OCI-M1 (cell line): ENCODE measurements at places on chromosomes 7 and 10.

- peak; percentile 79 for DNase-seq
Observed at GRCh38 chr7:114825423-114825951, 96.4 kb upstream of the MDFIC start.

DNA sequence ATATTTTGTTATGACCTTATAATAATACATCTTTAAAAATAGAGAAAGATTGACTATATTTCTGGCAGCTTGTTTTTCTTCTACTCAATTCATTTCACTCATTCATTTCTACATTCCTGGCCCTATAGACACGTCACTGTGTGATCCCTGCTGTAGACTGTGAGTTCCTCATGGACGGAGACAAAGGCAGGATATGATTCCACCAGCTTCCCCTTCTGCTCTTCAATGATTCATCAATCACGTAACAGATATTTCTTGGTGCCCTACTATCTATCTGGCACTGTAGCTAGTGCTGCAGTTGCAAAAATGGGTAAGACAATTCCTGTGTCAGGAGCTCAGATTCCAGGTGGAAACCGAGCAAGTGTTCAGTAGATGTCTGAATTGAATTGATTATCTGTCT lies 415.0 kb downstream of the SFMBT2 start:
- DNase-seq = no peak

GRCh38 chr7:47601119-47601880 lies 19.4 kb upstream of the TNS3 start:
- DNase-seq = peak; percentile 17

GRCh38 chr10:56782503-56782902 lies 421.4 kb upstream of the ZWINT start:
- DNase-seq = no peak

DNA sequence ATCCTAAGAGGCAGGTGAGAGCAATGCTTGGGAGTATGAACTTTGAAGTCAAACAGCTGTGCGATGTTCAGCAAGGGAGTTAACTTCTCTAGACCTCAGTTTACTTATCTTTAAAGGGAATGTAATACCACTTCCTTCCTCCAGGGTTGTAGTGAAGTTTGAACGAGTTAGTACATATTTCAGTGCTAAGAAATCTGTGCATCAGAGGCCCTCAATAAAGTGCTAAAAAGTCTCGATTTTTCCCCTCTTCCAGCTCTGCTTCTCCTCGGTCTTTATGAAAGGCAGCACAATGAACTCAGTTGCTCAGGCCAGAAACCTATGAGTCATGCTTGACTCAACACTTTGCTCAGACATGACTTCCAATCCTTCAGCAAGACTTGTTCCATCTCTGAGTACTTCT lies 418.9 kb downstream of the MDFIC start:
- peak; percentile 4 for DNase-seq

GRCh38 chr7:48438206-48438605 lies 266.9 kb downstream of the ABCA13 start:
- DNase-seq = no peak

DNA sequence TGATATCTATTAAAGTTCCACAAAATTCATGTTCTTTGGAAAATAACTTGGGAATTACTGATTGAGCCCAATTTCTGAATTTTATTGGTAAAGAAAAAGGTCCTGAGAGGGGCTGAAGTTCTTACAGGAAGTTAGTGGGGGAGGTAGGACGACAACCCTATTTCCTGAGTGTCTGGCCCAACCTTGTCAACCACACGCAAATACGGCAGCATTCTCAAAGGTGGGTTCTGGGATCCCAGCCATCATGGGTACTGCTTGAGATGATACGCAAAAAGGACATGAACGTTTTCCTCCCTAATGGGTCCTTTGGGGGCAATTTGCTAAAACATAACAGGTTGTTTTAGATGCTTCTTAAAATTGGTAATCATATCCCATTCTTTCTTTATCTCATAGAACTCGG lies 2.7 kb upstream of the PDCD4 start:
- DNase-seq = no peak

GRCh38 chr7:13989126-13989948 lies at the start of gene ETV1:
Gene ETV1 (minus strand): TSS chr7:13989666. CDS start chr7:13989052, 614 bp downstream.
- peak; percentile 81 for DNase-seq

DNA sequence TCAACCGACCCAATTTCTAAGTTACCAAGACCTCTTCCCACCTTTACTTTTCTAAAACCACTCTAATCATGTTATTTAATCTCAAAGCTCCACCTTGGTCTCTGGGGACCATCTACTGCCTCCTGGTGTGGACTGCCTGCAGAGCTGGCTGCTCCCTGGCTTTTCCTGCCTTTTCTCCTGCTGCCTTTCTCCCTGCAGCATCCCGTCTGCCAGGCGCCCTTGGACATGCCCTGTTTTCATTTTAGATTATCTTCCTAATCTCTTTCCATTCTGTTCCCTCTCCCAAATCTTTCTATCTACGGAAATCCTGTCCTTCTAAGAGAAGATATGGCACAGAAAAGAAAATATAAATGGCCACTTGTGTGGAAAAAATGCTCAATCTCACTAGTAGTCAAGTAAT lies 23.1 kb downstream of the TCAF1 start:
- DNase-seq = no peak

GRCh38 chr7:121394709-121395140 lies 1.4 kb downstream of the FAM3C start:
- DNase-seq = peak; percentile 65

- DNase-seq = no peak
Observed at GRCh38 chr10:79407811-79408795, 37.3 kb downstream of the ZCCHC24 start.

GRCh38 chr7:64310426-64310825 lies 3.3 kb upstream of the ZNF736 start:
- no peak for DNase-seq

- DNase-seq = no peak
Observed at GRCh38 chr10:97142834-97143233, 42.9 kb downstream of the SLIT1 start.

- no peak for DNase-seq
Observed at GRCh38 chr10:57955076-57955475, 312.6 kb downstream of the IPMK start.

- DNase-seq = no peak
Observed at GRCh38 chr7:95811846-95812445, 39.6 kb downstream of the DYNC1I1 start.

DNA sequence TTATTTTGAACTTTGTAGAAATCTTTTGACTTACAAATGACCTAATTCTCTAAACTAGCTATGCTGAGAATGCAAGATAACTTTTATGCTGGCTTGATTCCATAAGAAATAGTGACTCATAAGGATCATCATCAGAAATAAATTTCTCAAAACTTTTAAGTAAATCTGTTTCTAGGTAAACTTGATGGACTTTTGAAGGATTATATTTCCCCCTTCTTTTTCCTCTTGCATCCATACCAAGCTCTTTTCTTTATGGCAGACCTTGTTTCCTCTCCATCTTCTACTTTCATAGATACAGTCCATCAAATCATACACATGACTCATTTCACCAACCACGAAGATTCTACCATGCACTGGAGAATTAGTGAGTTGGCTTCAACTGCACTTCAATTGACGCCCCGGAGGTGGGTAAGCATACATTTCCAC lies 336.3 kb downstream of the KCNMA1 start:
- no peak for DNase-seq

GRCh38 chr7:66556549-66557213 lies 72.0 kb upstream of the KCTD7 start:
- DNase-seq = no peak

DNA sequence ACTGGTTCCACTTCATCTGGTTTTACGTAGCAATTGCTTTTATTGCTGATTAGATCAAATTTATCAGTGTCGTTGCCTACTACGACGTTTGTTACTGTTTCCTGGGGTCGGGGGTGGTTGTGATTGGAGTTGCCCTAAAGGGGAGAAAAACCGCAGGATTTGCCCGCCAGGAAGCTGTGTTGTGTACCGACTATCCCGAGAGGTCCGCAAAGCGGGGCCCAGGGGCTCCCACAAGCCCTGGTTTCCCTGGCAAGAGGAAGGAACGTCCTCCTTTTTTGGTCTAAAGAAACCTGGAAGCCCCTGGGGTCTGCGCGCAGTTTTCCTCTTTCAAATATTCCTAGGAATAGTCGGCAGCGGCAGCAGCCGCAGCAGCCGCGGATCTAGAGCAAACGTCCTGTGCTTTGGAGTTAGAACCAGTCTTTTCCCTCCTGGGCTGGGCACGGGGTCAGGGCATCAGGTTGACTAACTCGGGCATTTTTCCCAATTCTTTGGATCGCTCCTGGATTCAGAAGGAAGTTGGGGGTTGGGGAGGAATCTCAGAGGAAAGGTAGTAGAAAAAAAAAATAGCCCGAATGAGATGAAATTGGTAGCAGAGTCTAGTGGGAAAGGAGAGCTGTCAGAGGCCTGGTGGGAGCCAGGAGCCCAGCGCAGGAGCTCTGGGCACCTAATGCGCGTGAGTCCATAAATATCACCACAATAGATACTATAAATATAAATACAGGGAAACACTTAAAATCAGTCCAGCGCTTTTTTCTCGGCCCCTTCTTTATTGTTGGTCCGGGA lies 4.6 kb downstream of the VAX1 start:
- DNase-seq = no peak

- no peak for DNase-seq
Observed at GRCh38 chr7:112143136-112143535, 63.1 kb downstream of the DOCK4 start.

- peak; percentile 60 for DNase-seq
Observed at GRCh38 chr10:23015021-23015707, 80.2 kb upstream of the MSRB2 start.

DNA sequence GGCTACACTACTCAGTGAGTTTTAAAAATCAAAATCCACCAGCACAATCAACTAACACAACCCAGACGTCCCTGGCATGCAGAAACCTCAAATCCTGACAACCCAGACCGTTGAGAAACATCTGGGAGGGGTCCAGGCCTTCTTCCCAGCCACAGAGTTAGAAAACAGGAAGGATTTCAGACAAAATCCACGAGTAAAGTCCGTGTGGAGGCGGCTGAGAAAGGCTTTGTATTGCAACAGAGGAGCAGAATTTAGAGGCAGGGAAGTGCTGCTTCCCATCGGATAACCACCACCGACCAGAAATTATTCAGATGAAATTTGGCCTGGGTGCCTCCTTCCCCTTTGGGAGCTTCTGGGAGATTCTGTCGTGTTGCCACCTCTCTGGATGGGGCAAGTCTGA lies 61.5 kb downstream of the TNS3 start:
- DNase-seq = no peak

- peak; percentile 71 for DNase-seq
Observed at GRCh38 chr10:114648368-114648767, 9.7 kb downstream of the ABLIM1 start.

DNA sequence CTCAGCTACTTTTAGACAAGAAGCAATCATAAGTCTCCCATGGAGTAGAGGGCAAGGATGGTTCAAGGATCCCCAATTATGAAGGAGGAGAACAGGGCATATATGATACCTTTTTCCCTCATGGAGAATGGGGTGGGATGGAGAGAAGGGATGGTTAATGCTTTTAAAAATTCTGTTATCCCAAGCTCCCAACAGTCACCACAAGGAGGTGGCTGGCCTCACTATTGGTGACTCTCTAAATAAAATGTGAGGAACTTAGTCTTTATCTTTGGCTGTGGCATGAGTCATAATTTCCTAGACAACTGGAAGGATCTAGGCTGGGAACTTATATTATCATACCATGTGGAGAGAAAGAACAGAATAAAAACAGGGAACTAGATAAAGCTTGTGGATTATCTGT lies 297.0 kb downstream of the PHTF2 start:
- peak; percentile 88 for DNase-seq

- no peak for DNase-seq
Observed at GRCh38 chr10:122112021-122112616, 123.2 kb downstream of the TACC2 start.

GRCh38 chr10:76397181-76398042 lies 966.0 kb downstream of the LRMDA start:
- DNase-seq = no peak

DNA sequence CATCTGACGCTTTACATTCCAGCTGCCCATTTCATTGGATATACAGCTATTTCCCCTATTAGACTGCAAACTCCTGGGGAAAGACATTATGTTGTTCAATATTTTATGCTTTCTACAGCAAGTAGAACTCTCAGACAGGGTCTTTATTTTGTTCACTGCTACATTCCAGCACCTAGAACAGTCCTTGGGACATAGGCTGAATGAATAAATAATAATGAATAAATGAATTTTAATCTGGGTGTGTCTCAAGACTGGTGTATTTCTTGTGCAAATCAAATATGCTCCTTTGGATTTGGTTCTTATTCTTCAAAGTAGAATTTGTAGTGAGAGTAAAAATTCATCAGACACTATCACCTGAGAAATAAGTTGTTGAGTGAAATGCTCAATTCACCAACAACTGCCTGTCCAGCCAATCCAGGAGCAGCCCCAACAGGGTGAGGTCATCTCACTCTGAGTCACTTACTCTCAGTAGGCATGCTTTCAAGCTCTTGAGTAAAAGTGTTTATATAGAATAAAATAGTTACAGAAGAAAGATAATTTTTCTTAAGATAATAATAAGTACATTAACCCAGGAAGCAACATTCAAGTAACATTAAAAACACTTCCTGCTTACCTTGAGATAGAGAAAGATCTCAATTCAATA lies 287.5 kb upstream of the NPVF start:
- DNase-seq = no peak
